ENCODE measurements at places on chromosomes 2 and 18.

DNA sequence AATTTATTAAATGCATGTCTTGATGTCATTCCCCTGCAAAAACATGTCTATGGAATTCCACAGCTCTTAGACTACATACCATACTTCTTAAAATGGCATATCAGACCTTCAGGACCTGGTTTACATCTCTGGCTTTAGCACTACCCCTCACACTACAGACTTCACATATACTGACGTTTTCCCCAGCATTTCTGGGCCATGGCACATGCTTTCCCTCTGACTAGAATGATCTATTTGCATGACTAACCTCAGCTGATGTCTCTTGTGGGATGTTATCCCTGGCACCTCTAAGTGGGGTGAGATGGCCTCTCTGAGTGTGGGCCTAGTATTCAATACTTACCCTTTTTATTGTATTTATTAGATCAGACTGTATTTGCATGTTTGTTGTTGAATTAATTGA, 381.6 kb downstream of the ERBB4 start:
- DNase-seq: no peak

DNA sequence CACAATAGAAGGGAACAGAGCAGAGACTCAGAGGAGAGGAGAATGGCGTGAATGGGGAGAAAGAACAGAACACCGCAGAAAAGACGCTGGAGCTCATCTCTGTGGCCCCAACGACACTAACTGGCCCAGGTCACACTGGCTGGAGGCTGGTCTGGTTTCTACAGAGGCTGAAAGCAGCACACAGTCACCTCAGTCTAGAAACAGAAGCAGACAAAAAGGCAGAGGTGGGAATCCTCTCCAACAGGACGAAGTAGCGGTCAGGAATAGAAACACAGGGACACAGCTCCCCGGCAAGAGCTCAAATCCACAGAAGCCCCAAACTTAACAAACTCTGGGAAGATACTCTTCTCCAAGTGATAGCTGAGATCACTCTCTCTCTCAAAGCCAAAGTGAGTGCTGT, 9.2 kb downstream of the SLC66A2 start:
- DNase-seq: no peak

DNA sequence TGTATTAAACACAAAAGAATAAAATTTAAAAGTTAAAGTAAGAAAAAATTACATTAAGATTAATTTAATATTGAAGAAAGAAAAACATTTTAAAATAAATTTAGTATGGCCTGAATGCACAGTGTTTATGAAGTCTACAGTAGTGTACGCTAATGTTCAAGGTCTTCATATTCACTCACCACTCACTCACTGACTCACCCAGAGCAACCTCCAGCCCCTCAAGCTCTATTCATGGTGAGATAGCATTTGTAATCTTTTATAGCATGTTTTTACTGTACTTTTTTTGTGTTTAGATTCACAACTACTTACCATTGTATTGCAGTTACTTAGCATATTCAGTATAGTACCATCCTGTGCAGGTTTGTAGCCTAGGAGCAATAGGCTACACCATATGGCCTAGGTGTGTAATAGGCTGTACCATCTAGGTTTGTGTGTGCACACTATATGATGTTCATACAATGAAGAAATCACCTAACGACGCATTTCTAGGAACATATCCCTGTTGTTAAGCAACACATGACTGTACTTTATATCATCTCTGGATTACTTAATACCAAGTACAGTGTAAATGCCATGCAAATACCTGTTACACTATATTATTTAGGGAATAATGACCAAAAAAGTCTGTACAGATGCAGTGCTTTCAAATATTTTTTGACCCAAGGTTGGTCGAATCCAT, 144.0 kb upstream of the IL1R2 start:
- no peak for DNase-seq

DNA sequence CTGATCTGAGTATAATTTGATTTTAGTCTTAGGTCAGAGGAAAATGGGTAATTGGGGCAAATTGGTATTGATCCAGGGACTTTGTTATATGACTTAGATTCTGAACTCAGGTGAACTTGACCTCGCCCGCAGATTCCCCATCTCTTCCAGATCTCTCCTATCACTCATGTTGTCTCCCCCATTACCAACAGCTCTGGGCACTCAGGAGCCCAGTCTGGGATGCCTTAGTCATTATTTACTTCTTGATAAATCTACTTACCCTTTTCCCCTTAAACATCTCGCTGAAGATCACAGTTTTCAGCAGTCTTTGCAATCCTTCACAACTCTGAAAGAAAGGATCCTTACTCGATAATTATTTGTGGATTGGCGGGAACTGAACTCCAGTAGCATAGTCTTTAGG, 19.6 kb upstream of the HNMT start:
- DNase-seq: no peak

- no peak for DNase-seq
These were observed 33.0 kb upstream of the METTL21A start for GRCh38 chr2:207658156-207658555.

DNA sequence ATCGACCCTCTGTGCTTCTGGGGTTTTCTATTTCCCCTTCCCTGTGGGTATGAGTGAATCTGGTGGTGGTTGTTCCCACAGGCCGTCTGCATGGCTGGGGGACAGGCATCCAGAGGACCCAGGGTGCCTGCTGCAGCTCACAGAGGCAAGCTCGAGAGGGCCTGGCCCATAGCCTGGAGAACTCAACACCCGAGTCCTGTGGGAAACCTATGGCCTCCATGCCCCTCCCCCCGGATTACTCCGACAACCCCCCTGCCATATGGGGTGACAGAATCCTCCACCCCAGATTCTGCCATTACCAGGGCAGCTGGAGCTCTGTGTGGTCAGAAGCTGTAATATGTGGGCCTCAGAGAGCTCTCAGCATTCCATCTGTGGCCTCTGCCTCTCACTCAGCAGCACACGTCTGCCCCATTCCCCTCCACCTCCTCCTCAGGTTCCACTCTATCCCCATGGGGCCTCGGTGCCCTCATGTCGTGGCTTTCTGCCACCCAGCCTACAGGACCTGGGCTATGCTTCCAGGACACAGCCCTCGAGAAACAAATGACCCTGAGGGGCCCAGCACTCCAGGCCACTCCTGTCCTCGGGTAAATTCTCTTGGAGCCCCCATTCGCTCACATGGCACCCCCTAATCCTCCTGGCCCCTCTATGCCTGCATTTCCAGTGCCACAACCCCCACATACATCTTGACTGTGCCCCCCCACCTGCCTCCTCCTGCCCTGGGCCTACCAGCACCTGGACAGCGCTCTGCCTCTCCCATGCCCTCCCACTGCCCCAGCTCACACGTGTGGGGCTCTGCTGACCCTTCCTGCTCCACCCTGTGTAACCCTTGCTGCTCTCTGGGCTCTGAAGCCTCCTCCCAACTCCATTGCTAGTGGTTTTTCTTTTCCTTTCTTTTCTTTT, 3.6 kb downstream of the MZT2A start:
- no peak for DNase-seq

DNA sequence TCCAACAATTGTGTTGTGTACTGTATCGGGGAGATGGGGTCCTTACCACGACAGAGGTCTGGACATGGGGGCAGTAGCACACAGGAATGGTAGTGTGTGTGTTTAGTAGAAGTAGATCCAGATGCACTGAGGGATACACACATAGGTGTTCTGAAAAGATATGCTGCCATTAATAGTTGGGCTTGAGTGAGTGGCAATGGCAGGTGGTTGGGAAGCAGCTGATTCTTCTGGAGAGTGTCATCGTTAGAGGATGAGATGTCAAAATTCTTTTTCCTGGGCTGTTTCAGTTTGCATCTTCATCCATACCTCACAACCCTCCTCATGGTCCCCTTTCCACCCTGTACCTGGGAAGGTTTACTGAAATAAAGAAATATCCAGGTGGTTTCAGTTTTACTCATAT, 66.6 kb downstream of the UGGT1 start:
- DNase-seq: no peak

DNA sequence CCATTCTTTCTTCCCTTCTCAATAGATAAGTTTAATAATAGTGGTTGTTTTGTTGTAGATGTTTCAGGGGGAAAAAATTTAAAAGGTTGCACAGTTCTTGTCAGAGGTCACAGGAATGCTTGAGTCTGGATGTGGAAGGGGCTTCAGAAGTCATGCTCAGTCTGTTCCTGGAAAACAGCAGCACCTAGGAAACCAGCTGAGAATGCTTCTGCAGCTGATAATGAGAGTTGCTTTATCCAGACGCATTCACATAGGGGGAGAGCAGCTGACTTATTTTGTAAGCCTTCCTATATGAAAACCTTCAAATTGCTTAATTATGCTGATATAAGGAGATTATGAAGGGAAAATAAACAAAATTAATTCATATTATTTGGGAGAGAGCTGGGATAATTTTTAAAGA, 235.5 kb downstream of the GULP1 start:
- DNase-seq: no peak

DNA sequence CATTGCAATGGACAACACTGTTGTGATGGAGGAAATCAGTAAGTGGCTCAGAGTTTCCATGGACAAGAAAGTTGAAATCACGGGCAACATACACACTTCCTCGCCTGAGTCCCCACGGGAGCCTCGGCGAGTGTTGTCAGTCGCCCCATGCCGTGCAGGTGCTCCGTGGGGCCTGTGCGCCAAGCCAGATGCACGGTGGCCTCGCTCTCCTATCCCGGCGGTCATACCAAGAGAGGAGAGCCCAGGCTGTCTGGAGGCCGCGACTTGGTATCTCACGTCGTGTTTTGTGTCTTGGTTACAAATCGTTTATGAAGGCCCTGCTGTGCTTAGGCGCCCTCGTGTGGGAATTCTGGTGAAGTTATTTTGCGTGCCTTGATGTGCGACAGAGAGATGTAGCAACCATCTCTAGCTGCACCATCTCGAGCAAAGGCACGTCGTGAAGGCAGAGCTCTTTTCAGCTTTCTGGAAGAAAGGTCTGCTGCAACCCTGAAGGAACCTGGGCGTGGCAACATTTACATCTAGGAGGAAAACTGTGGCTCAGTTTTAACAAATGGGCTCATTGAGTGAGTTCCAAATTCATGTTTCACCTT, 21.8 kb downstream of the ATG4B start:
- DNase-seq: no peak

GRCh38 chr2:226730481-226730880, 69.1 kb downstream of the IRS1 start:
- DNase-seq: no peak

- no peak for DNase-seq
These were observed 242.3 kb upstream of the SOX11 start for GRCh38 chr2:5449867-5450266.

DNA sequence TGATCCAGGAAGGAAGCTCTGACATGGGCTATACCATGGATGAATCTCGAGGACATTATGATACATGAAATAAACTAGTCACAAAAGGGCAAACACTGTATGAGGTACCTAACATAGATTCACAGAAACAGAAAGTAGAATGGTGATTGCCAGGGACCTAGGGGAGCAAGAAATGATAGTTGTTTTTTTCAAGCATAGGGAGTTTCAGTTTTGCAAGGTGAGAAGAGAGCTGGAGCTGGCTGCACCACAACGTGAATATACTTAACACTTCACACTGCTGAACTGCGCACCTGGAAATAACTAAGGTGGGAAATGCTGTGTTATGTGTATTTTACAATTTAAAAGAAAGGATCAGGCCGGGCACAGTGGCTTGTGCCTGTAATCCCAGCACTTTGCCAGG, 13.2 kb upstream of the AGAP1 start:
- no peak for DNase-seq

- no peak for DNase-seq
These were observed 14.1 kb downstream of the SLC66A3 start for GRCh38 chr2:11169333-11169732.

DNA sequence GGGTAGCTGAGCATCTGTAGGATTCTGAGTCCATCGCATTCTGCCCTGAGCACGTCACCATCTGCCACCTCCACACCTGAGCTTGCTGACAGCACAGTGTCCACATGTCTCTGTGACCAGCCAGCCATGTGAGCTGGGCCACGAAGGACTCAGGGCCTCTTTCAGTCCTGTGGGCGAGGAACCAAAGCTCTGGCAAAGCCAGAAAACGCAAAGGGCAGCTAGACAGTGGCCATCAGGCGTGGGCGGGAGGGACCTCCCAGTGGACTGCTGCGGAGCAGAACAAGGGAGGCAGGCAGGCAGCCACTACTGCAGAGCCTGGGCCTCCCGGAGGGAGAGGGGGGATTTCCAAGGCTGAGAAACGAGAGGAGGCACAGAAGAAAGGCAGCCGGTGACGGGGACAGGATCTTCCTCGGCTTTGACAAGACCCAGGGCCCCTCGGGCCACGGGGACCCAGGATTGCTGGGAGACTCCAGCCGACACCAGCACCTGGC, 274.6 kb upstream of the SALL3 start:
- DNase-seq: no peak

DNA sequence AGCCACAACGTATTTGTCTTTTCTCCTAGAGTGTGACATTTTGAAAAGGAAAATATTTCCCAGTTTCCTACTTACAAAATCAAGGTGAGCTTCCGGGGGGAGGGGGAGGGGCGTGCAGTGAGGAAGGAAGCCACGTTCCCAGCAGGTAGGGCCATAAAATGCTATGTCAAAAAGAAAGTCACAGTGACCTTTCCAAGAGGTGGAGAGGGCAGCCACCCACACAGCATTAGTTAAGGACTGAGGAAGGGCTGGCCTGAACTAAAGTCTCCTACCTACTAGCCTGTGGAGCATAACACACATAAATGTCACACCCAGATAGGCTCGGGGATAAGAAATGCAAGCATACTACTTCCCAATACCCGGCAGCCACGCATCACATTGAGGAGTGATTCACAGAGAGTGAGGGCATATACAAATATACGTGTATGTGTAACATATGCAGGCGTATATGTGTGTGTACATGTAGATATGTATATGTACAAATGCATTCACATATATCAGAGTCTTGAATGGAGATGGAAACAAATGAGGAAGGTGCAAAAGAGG, 191.1 kb downstream of the STK39 start:
- no peak for DNase-seq

- no peak for DNase-seq
These were observed 5.9 kb downstream of the LYPD1 start for GRCh38 chr2:132664096-132664495.

DNA sequence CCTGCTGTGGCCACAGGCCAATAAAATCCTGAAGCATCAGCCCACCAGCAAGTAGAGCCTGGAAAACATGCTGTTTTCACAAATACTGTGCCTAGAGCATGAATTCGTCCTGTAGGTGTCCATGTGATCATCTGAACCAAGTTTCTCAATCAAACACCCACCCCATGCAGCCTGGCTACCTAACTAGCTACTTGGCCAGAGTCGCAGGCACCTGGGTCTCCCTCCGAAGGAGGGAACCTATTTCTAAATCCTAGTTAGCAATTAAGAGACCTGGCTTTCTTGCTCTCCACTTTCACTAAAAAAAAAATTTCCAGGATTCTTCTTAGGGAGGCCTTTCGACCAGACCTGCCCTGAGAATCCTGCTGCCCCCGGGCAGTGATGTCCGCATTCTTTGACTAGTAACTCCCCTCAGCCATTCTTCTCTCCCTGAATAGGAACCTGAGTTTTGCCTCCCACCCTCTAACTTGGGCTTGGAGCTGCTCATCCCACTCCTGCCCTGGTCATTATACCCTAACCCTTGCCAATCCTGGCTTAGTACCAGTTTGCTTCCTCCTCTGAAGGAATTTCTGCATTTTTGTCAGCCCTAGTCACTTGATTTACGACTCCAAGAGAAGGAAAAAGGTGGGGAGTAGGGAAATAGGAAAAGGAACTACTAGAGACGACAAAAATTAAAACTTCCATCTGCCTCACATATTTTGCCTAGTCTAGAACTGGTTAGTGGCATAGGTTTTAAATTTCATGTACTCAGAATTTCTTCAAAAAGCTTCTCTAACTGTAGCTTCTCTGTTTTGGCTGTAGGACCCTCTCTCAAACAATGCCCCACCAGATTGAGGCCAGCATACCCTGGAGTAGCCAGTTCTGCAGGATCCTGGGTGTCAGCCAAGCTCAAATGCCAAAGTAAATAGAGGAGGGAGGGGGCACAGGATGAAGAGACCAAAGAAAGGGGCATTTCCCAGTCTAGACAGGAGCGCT, 25.4 kb upstream of the TANK start:
- DNase-seq: no peak

All from NCI-H2081 treated with DMSO at 0.1 percent for 48 hours (cell line).